ENCODE measurements at places on chromosomes 7 and 10.
A peak's percentile ranks its signal among the peaks of the same experiment; 100 is the strongest.

GRCh38 chr10:43354330-43354635 lies 17.2 kb upstream of the FXYD4 start:
- H3K4me3 ChIP-seq: no peak overlapping the region
- H3K27ac ChIP-seq: no peak overlapping the region
- no peaks in the 10 kb centered on the region for H3K36me3 ChIP-seq

DNA sequence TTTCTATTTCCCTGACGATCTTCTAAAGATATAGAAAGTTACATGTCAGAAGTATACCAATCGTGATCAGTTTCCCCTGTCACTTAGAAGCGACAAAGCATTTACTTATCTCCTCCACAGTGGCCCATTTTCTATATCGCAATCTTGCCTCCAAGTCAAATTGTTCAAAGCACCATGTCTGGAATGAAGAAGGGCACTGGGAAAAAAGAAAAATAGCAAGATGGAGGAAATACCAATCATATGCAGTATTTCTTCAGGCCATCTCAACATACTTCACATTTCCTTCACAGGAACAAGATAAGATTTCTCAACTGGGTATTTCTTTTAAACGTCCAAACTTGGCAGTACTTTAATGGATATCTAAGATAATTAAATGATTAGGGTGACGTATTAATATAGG lies 63.3 kb upstream of the IL6 start:
- peaks cover 41% of the 10 kb centered on the region for H3K4me1 ChIP-seq
- H3K4me3 ChIP-seq: no peak overlapping the region
- H3K36me3 ChIP-seq: peaks cover 24% of the 10 kb centered on the region
- peaks cover 11% of the 10 kb centered on the region for H3K27me3 ChIP-seq
- DNase-seq: no peak
- no peak overlapping the region for H3K27ac ChIP-seq

GRCh38 chr10:20147684-20148083 lies 331.5 kb downstream of the PLXDC2 start:
- no peak overlapping the region for H3K27ac ChIP-seq
- no peaks in the 10 kb centered on the region for H3K4me1 ChIP-seq
- no peak overlapping the region for H3K4me3 ChIP-seq

DNA sequence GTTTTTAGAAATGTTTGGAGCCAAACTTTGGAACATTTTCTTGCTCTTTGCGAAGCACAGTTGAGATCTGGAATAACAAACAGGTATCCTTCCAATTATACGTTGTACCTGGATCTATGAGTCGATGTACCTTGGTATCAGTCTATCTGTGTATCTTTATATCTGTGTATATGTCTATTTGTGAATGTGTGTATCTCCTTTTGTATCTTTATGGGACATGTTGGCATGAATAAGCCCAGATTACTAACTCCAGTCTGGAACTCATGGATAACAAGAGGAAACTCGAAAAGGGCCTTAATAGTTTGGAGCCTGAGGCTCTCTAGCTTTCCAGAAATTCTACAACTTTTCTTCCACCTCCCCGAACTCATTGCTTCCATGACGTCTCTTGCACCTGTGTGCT lies 490.0 kb downstream of the GATA3 start:
- H3K27ac ChIP-seq: no peak overlapping the region
- peaks cover 4% of the 10 kb centered on the region for H3K27me3 ChIP-seq
- H3K36me3 ChIP-seq: no peaks in the 10 kb centered on the region
- no peak for DNase-seq

DNA sequence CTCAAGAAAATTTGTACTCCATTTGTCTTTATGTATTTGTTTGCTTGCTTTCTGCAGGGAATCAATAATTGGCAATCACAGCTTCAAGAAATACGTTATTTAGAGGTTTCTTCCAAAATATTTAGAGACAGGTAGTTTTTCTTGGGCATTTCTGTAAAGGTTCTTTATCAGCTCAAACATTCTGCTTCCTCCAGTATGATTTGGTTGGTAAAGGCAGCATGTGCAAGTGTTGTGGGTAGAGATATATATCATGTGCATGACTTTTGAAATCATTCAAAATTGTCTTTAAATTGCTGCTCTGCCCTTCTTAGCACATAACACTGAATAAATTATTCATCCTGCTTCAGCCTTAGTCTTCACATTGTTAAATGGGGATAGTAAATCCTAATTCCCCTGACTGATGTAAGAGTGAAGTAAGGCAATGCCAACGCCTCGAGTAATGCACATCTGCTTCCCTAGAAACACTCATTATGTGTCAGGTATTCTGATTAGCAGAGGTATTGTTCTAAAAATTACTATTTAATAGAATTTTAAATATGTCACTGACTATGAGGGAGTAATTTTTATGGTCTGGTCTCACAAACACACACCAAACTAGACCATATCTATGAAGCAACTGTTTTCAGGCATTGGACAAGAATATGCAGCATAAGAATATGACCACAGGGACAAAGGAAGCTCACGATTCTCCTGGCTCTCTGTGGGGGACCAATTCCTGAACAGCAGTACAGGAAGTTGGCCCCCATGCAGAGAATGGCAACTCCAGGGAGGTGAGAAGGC lies 77.3 kb upstream of the AKR1E2 start:
- H3K27me3 ChIP-seq: peaks cover 23% of the 10 kb centered on the region
- H3K4me1 ChIP-seq: no peaks in the 10 kb centered on the region
- H3K36me3 ChIP-seq: no peaks in the 10 kb centered on the region
- H3K4me3 ChIP-seq: no peak overlapping the region
- DNase-seq: no peak

GRCh38 chr10:59891936-59892335 lies 14.4 kb downstream of the CCDC6 start:
- peaks cover 11% of the 10 kb centered on the region for H3K36me3 ChIP-seq
- no peaks in the 10 kb centered on the region for H3K27me3 ChIP-seq
- H3K4me1 ChIP-seq: peaks cover 26% of the 10 kb centered on the region
- H3K4me3 ChIP-seq: no peak overlapping the region
- peak overlapping the region; percentile 38 for H3K27ac ChIP-seq

DNA sequence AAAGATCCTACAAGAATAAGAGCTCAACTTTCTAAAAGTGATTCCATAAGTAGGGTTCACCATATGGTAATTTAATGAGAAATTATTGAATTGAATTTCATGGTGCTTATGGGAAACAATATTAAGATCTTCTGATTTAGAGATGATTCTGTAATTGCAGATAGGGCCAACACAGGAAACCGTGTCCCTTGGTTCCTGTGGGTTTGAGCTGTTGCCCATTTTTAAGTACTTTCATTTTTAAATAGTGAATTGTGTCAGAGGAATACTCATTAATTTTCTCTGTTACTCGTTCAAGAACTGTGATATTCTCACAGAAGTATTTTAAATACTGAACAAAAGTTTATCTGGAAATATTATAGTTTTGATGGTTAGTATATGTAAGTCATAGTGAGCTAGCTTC lies 129.2 kb downstream of the SRI start:
- no peaks in the 10 kb centered on the region for H3K36me3 ChIP-seq
- peaks cover 17% of the 10 kb centered on the region for H3K4me1 ChIP-seq
- H3K27me3 ChIP-seq: peaks cover 6% of the 10 kb centered on the region
- DNase-seq: no peak

DNA sequence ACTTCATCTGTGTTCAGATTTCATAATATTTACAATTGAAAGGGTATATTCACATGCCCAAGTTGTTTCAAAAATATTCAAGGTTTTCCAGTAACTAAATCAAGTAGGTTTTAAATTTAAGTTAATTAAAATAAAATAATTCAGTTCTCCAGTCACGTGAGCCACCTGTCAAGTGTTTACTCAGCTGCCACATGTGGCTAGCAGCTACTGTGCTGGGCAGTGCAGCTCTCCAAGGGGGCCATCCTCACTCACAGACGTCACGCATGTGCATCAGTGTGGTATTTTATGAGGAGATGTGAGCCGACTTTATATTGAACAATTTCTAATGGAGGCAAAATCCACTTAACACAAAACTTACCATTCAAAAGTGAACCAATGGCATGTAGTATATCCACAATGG lies 69.7 kb upstream of the CAMK2B start:
- peaks cover 16% of the 10 kb centered on the region for H3K36me3 ChIP-seq
- no peak overlapping the region for H3K4me3 ChIP-seq
- H3K27ac ChIP-seq: no peak overlapping the region
- H3K27me3 ChIP-seq: no peaks in the 10 kb centered on the region
- peaks cover 5% of the 10 kb centered on the region for H3K4me1 ChIP-seq

DNA sequence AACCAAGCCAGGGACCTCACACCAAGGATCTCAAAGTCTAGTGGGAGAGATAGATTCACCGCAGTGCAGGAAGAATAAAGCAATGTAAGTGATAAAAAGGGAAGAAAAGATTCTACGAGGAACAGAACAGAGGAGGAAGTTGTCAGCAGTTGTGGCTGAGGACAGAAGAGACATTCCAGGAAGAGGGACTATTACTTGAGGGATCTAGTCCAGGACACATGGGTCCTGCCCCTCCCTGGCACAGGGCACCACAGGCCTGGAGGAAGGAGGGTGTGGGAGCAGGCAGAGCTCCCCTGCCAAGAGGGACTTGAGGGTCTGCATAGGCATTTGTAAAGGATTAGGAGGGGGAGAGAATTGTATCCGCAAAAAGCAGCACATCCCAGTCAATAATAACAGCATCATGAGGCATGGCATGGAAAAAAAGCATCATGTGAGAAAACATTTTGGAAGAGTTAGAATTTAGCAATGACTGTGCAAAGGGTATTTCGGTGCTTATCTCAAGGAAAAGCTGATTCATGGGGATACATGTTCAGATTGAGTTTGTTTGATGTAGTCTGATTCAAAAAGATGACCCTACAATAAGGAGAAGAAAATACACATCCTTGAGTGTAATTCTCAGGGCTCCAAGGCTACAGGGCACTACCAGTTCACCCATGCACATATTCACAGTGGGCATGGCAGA lies 12.7 kb downstream of the C10orf71 start:
- H3K27me3 ChIP-seq: peaks cover 15% of the 10 kb centered on the region
- H3K4me3 ChIP-seq: no peak overlapping the region
- H3K36me3 ChIP-seq: peaks cover 10% of the 10 kb centered on the region
- H3K4me1 ChIP-seq: peaks cover 35% of the 10 kb centered on the region
- peak overlapping the region; percentile 32 for H3K27ac ChIP-seq

- no peak for DNase-seq
- H3K27me3 ChIP-seq: no peaks in the 10 kb centered on the region
- H3K36me3 ChIP-seq: no peaks in the 10 kb centered on the region
- no peak overlapping the region for H3K27ac ChIP-seq
- no peak overlapping the region for H3K4me3 ChIP-seq
These were observed 184.3 kb upstream of the MBL2 start for GRCh38 chr10:52956861-52957260.

GRCh38 chr7:39507866-39508551 lies 58.2 kb upstream of the YAE1 start:
- no peak for DNase-seq
- no peak overlapping the region for H3K4me3 ChIP-seq
- H3K27ac ChIP-seq: peak overlapping the region; percentile 21
- no peaks in the 10 kb centered on the region for H3K36me3 ChIP-seq

- H3K4me3 ChIP-seq: no peak overlapping the region
- no peak for DNase-seq
- H3K27ac ChIP-seq: no peak overlapping the region
- H3K4me1 ChIP-seq: peaks cover 27% of the 10 kb centered on the region
- H3K36me3 ChIP-seq: peaks cover 16% of the 10 kb centered on the region
These were observed 19.0 kb upstream of the SLC26A4 start for GRCh38 chr7:107641676-107642075.

GRCh38 chr7:153509768-153510167 lies 542.4 kb upstream of the DPP6 start:
- no peak overlapping the region for H3K27ac ChIP-seq
- no peaks in the 10 kb centered on the region for H3K36me3 ChIP-seq
- no peak overlapping the region for H3K4me3 ChIP-seq
- no peaks in the 10 kb centered on the region for H3K27me3 ChIP-seq
- DNase-seq: no peak
- H3K4me1 ChIP-seq: no peaks in the 10 kb centered on the region

DNA sequence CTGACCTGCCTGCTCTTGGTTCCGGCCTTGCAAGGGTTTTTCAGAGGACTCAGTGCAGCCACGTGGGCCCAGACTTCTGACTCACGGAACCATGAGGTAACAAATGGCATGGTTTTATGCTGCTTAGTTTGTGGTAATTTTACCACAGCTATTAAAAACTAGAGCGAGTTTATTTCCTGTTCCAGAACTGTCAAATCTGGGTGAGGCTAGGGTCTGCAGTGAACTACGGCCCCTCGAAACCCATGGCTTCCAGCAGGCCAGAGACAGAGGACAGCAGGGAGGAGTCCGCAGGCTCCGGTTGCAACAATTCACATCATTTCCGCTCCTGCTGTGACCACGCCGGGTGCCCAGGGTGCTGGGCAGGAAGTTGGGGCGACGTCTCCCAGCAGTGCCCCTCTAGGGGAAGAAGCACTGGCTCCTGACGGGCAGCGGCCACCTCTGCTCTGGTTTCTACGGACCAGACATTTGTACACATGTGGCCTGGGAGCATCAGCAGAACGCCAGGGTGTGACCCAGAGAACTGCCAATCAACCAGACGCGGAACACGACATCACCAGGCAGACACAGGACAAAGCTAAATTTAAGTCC lies 74.8 kb downstream of the ADARB2 start:
- no peak overlapping the region for H3K27ac ChIP-seq
- H3K27me3 ChIP-seq: peaks cover 5% of the 10 kb centered on the region
- no peak overlapping the region for H3K4me3 ChIP-seq
- no peak for DNase-seq
- H3K36me3 ChIP-seq: no peaks in the 10 kb centered on the region

DNA sequence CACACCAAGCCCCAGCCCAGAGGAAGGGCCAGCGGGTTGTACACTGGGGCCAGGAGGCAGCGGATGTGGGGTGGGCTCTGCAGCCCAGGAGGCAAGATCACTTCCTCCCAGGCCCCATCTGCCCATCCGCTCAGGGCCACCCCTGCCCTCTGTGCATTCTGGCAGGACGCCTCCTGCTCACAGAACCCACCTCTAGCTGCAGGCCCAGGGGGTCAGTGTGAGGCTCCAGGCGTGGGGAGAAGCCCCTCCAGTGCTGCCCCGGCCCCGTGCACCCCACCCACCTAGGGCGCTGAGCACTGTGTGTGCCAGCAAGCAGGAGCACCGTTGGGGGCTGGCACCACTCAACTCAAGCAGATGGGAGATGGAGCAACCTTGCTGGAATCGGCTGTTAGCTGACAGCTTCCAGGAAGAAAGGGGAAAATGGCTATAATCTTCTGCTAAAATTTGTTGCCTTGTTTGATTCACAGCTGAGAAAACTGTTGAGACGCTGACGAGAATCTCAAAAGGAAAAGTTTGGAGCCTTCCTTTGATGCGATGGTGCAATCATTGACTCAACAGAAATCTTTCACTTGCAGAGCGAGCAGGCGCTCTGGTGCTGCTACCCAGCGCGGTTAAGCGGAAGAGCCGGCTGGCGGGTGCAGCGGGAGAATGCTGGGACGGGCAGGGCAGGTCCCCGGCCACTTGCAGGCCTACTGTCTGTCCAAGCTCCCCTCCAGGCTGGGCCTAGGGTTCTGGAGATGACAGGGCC lies 276.1 kb downstream of the ELFN1 start:
- no peak overlapping the region for H3K27ac ChIP-seq
- H3K27me3 ChIP-seq: no peaks in the 10 kb centered on the region
- H3K4me3 ChIP-seq: no peak overlapping the region

- H3K36me3 ChIP-seq: peaks cover 26% of the 10 kb centered on the region
- H3K4me1 ChIP-seq: peaks cover 24% of the 10 kb centered on the region
- peak overlapping the region; percentile 99 for H3K27ac ChIP-seq
- DNase-seq: no peak
- peak overlapping the region; percentile 99 for H3K4me3 ChIP-seq
These were observed 553 bp downstream of the DNAJC30 start for GRCh38 chr7:73682745-73683055.

GRCh38 chr7:151383638-151384351 lies 26.0 kb downstream of the WDR86 start:
- peaks cover 28% of the 10 kb centered on the region for H3K27me3 ChIP-seq
- no peak overlapping the region for H3K27ac ChIP-seq
- H3K4me1 ChIP-seq: peaks cover 10% of the 10 kb centered on the region
- H3K36me3 ChIP-seq: no peaks in the 10 kb centered on the region
- no peak overlapping the region for H3K4me3 ChIP-seq

GRCh38 chr10:88168171-88169036 lies 305.0 kb downstream of the PTEN start:
- peaks cover 3% of the 10 kb centered on the region for H3K27me3 ChIP-seq
- no peak overlapping the region for H3K27ac ChIP-seq
- H3K4me1 ChIP-seq: peaks cover 26% of the 10 kb centered on the region
- DNase-seq: no peak
